Peyer's patch (tissue), 4 donors: ENCODE measurements at places on chromosomes 4 and X. TPM values are rescaled to one million over a fixed set of nuclear protein-coding genes. Genes with fewer than 3 reads are reported as not detected.

MID1 gene
- total RNA-seq, result 29.9 TPM

PLP2 gene
- 36.6 TPM for total RNA-seq

DNA sequence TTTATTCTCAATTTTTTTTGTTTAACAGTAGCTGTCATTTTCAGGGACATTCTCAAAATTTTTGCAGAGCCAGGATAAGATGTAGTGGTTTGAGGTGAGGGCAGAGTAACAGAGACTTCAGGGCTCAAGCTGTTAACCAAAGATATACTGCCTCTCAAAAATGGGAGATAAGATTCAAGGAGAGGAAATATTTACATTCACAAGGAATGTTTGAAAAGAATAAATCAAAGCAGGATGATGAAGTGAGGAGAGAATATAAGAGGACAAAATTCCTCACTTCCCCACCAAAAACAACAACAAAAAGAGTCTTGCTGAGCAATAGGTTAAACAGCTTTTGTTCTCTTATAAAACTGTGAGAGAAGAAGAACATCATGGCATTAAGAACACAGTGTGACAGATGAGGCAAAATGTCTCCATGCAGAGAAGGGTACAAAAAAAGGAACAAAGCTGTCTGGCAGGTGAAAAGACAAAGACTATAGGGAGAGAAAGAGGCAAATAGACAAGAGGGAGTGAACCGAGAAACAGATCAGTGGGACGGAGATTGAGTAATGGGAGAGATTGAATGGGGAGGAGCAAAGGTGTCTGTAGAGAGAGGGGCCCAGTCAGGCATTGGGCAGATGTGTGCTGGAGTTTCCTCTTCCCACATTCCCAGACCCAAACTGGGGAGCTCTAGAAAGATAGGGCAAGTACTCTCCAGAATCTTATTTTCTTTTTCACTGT lies 106.1 kb upstream of the TMEM150C start:
- H3K4me3 ChIP-seq, result no peak overlapping the region
- DNase-seq, result no peak
- H3K4me1 ChIP-seq, result no peaks in the 10 kb centered on the region
- no peaks in the 10 kb centered on the region for H3K36me3 ChIP-seq

- no peaks in the 10 kb centered on the region for H3K36me3 ChIP-seq
- H3K4me1 ChIP-seq, result no peaks in the 10 kb centered on the region
- no peak overlapping the region for H3K4me3 ChIP-seq
- DNase-seq, result no peak
- H3K27ac ChIP-seq, result no peak overlapping the region
Measured at GRCh38 chr4:123613586-123614344, 217.2 kb downstream of the SPRY1 start.

MSX1 gene
- total RNA-seq, result not detected

RAP2C gene
- total RNA-seq, result 19.3 TPM

DNA sequence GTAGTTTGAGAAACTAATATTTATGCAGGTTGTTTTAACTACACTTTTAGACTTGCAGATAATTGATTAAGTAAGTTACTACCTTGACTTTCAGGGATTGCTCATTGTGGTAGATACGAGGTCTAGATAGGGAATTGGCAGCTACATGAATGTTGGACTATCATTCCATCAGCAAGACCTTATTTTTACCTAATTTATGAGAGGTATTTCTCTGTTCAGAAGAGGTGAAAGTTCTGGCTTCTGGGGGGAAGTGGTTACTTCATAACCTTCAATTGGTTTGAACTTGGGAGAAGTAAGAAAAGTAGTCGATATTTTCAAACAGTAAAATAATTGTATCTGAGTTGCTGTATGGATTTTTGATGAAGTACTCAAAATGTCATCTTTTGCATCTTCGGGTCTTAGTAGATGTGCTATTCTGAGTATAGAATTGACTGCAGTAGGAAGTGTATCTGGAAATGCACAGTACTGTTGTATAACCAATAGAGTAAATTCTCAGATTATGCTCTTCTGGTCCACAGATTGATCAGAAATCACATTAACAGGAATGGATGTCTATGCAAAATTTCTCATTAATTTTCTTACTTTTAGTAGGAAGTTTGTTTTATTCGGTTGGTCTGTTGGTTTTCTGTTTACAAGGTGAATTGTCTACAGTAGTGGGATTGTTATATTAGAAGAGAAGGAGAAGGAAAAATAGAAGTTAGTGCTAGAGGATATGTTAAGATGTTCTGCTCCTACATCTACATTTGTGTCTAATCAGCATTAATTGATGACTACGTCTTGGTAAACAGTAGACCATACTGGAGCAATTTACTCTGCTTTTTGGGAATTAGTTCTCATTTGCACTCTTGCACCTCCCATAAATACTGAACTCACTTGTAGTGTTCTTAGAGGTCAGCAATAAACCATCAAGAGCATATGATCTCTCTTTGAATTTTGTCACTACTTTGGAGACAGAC lies 3.0 kb downstream of the NFKB1 start:
- no peaks in the 10 kb centered on the region for H3K27me3 ChIP-seq
- DNase-seq, result no peak
- H3K4me3 ChIP-seq, result peak overlapping the region; percentile 94
- peak overlapping the region; percentile 17 for H3K27ac ChIP-seq

- no peak for DNase-seq
- no peak overlapping the region for H3K4me3 ChIP-seq
- H3K27ac ChIP-seq, result no peak overlapping the region
- H3K36me3 ChIP-seq, result no peaks in the 10 kb centered on the region
- H3K4me1 ChIP-seq, result no peaks in the 10 kb centered on the region
Measured at GRCh38 chr4:3349116-3349515, 56.3 kb downstream of the RGS12 start.

DNA sequence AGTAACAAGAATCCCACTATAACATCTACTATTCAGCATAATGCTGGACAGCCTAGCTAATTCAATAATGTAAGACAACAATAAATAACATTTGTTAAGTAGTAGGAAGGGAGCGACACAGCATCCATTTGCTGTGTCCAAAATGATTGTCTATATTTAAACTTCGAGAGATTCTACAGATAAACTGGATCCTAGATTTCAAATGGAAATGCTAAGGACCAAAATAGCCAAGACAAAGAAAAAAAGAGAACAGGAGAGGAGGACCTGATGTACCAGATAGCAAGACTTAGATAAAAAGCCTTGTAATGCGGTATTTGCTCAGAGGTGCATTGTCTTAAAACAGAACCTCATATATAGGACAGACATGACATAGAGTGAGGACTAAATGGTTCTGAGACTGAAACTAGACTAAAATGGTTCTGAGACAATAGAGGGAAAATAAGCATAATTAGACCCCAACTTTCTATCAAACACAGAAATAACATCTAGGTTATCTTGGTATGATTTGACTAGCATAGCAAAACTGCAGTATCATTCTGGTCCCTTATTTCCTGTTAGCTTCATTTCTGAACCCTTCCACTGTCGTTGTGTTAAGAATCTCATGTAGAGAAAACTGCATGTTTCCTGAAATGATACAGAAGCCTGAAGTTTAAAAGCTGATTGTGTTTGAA lies 3.8 kb downstream of the HPGDS start:
- H3K27me3 ChIP-seq, result no peaks in the 10 kb centered on the region
- no peaks in the 10 kb centered on the region for H3K36me3 ChIP-seq
- H3K4me1 ChIP-seq, result no peaks in the 10 kb centered on the region

DNA sequence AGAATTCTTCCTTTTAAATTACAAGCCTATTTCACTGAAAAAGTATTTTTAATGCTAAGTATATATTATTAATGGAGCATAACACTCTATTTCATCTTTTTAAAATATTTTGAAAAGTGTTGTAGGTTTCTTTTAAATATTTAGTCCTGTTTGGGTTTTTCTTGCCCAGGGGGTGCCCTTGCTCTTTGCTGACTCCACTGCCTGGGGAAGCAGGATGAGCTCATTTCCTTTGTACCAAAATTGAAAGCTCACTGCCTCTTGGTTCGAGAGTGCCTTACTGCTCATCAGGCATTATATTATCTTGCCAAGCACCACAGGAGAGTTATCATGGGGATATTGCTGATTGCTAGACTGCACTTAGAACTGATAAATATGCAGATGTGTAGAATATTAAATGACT lies 819.2 kb downstream of the PCDH18 start:
- no peak overlapping the region for H3K27ac ChIP-seq
- no peak overlapping the region for H3K4me3 ChIP-seq
- no peaks in the 10 kb centered on the region for H3K4me1 ChIP-seq
- no peaks in the 10 kb centered on the region for H3K36me3 ChIP-seq

- H3K4me3 ChIP-seq, result peak overlapping the region; percentile 87
- no peaks in the 10 kb centered on the region for H3K27me3 ChIP-seq
- H3K36me3 ChIP-seq, result no peaks in the 10 kb centered on the region
- peak; percentile 72 for DNase-seq
- H3K4me1 ChIP-seq, result no peaks in the 10 kb centered on the region
Measured at GRCh38 chr4:156970501-156971164, 966 bp downstream of the PDGFC start.

DNA sequence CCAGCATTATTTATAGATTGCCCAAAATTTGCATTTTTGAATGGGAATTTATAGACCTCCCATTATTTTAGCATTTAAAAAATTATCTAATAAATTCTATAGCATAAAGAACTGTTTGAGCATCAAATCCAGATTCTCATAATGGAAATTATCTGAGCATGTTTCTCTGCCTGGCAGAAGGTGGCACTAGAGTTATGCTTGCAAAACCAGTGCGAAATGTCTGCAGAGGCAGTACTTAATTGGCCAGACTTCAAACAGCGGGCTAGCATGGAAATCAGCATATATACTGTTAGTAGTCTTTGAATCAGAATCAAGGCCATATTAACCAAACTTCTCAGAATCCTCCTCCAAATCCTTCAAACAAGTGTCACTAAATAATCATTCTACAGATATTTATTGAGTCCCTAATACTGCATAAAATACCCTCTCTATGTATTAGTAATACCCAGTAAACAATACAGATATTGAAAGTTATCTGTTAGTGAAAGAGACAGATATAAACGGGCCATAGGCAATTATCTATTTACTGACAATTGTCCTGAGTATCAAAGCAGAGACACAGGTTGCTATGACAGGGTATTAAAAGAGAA lies 78.7 kb upstream of the DCLK2 start:
- no peak for DNase-seq
- no peaks in the 10 kb centered on the region for H3K27me3 ChIP-seq
- H3K36me3 ChIP-seq, result no peaks in the 10 kb centered on the region
- no peak overlapping the region for H3K4me3 ChIP-seq
- no peaks in the 10 kb centered on the region for H3K4me1 ChIP-seq

GRCh38 chr4:20456407-20456806 lies 204.7 kb downstream of the SLIT2 start:
- no peak overlapping the region for H3K27ac ChIP-seq
- no peak overlapping the region for H3K4me3 ChIP-seq
- H3K36me3 ChIP-seq, result no peaks in the 10 kb centered on the region
- no peaks in the 10 kb centered on the region for H3K27me3 ChIP-seq
- no peak for DNase-seq
- no peaks in the 10 kb centered on the region for H3K4me1 ChIP-seq

DNA sequence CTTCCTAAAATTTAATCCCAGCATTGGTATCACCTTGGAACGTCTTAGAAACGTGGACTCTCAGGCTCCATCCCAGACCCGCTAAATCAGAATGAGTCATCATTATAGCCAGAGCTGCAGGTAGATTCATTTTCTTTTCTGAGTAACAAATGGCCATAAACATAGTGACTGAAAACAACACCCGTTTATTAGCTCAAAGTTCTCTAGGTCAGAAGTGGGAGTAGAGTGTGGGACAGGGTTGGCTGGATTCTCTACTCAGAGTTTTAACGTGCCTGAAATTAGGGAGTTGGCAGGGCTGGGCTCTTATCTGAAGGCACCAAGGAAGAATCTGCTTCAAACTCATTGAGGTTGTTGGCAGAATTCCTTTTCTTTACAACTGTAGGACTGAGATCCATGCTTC lies 101.8 kb upstream of the C1QTNF7 start:
- no peaks in the 10 kb centered on the region for H3K4me1 ChIP-seq
- H3K36me3 ChIP-seq, result no peaks in the 10 kb centered on the region
- no peaks in the 10 kb centered on the region for H3K27me3 ChIP-seq
- H3K4me3 ChIP-seq, result no peak overlapping the region
- DNase-seq, result no peak
- no peak overlapping the region for H3K27ac ChIP-seq

- H3K27me3 ChIP-seq, result no peaks in the 10 kb centered on the region
- no peaks in the 10 kb centered on the region for H3K4me1 ChIP-seq
- no peak overlapping the region for H3K4me3 ChIP-seq
Measured at GRCh38 chr4:139872274-139872673, 206.7 kb downstream of the MGST2 start.

CNOT6L gene
- total RNA-seq, result 20.4 TPM

PASD1 gene
- total RNA-seq, result not detected

NCAPG gene
- 21.5 TPM for total RNA-seq

- H3K27me3 ChIP-seq, result no peaks in the 10 kb centered on the region
- H3K36me3 ChIP-seq, result no peaks in the 10 kb centered on the region
- no peak for DNase-seq
- H3K4me3 ChIP-seq, result no peak overlapping the region
Measured at GRCh38 chr4:128813965-128814364, 4.5 kb downstream of the JADE1 start.

- H3K4me1 ChIP-seq, result peaks cover 6% of the 10 kb centered on the region
- H3K36me3 ChIP-seq, result no peaks in the 10 kb centered on the region
- H3K27me3 ChIP-seq, result no peaks in the 10 kb centered on the region
- no peak overlapping the region for H3K4me3 ChIP-seq
- DNase-seq, result no peak
- H3K27ac ChIP-seq, result no peak overlapping the region
Measured at GRCh38 chr4:151238477-151238876, 38.5 kb upstream of the PRSS48 start.

DNA sequence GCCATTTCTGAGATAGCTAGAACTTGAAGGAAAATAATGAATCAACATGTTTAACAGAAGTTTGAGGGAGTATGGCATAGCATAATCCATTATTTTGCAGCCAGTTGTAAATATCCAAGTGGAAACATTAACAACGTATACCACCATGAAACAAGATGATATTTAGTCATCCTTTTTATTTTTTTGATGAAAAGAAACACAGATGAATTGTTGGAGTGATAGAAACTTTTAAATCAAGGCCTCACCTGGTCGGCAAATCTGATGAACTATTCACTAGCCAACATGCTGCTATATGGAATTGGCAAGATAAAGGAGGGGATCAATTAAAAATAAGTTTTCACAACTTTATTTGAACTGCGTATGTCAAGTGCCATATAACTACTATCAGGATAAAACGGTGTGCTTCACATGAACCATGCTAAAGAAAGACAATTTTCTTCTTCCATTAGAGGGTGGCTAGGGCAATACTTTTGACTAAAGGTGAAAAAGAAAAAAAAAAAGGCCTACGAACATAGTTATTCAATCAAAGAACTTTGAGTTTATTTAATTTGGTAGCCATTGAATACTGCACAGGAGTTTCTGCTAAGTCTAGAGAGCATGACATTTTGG lies 510.7 kb downstream of the SPOCK3 start:
- DNase-seq, result no peak
- no peaks in the 10 kb centered on the region for H3K4me1 ChIP-seq
- no peak overlapping the region for H3K4me3 ChIP-seq
- H3K27ac ChIP-seq, result no peak overlapping the region

ABLIM2 gene
- total RNA-seq, result 12.4 TPM

COMMD8 gene
- total RNA-seq, result 6.0 TPM

DNA sequence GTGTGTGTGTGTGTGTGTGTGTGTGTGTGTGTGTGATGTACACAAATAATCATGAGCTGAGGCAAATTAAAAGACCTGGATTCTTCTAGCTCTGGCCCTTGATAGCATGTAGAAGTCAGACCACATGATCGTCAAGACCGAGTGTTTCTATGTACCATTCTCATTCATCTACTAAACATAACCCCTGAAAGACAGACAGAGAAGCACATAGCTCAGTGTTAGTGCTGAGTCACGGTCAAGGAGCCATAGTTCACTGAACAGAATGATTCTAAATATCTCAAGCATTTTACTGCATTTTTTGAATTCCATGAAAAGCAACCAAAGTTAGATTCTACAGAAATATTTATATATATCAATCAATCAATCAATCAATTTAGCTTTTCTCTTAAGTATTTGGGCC lies 412.3 kb upstream of the CXorf51A start:
- no peak overlapping the region for H3K4me3 ChIP-seq
- DNase-seq, result no peak
- H3K27ac ChIP-seq, result no peak overlapping the region
- H3K36me3 ChIP-seq, result no peaks in the 10 kb centered on the region
- no peaks in the 10 kb centered on the region for H3K27me3 ChIP-seq
